ENCODE measurements at places on chromosomes 4 and X.

DNA sequence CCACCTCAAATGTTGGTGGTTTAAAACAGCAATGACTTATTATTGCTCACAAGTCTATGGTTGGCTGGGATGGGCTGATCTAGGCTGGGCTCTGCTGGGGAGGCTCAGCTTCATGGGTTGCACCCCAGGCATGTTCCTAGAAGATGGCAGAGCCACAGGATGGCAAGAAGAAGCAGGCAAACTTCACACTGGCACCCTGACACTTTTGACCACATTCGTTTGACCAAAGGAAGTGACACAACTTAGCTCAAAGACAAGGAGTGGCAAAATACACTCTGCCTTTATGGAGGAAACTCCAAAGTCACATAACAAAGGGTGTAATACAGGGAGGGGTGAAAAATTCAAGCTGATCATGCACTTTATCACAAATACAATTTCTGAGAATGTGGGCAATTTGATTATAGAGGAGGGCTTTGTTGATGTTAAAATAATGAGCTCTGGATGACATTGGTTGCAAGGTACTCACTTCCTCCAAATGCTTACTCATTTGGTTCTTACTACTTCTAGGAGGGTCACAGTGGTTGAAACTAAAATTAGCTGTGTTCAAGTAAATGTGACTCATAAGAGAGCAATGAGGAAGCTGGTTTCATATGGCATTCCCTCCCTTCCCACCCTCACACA, 249.2 kb upstream of the RPS6KA3 start:
- no peak for DNase-seq

DNA sequence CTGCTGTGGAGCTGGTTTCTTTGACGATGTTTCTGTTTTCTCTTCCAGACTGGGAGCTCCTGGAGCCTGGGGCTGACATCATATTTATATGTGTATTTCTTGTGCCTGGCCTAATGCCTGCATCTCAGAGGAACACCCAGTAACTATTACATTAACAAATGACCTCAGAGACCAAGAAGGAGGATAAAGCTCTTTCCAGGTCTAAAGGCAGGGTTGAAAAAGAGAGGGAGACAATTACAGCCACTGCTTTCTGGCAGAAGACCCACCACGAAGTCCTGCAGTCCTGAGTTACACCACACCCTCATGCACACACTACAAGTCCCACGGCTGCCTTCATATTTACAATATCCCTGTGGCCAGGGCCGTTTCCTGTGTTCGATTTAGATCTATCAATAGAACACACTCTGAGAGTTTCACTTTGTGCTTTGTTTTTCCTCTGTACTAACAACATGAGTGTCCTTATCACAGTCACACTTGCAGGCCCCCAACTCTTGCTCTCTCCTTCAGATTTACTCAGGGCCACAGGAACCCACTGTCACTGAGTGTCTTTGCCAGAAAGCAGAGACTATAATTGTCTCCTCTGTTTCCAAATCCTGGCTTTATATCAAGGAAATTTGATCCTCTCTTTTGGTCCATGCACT, 535.5 kb downstream of the MID1IP1 start:
- no peak for DNase-seq

- no peak for DNase-seq
Measured at GRCh38 chr4:163385466-163385865, 41.8 kb downstream of the NPY5R start.

DNA sequence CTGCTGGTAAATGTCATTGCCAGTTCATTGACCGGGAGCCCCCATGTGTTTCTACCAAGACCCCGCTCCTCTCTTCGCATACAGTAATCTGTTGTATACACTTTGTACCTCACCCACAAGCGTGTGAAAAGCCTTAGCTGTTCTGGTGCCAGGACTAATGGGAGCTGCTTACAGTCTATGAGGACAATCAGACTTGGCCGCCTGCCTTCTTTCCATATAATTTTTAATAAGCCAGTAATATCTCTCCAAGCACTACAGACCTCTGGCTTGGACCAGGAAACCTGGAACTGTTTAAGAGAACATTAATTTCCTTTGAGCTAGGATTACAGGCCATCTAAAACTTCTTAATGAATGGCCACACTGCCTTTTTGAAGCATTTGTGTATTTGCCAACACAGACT, 149.7 kb upstream of the MSX1 start:
- DNase-seq: no peak

DNA sequence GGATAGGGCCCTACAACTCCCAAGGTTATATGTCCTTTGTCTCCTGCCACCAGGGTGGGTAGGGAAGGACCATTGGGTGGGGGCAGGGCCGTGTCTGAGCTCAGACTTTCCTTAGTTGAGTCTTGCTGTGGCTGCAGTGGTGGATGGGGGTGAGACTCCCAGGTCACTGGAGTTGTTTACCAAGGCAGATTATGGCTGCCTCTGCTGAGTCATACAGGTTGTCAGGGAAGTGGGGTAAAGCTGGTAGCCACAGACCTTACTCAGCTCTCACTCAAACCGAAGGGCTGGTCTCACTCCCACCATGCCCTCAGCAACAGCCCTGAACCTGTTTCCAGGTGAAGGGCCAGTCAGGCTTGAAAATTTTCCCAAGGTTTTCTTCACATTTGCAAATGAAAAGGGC, 58.8 kb upstream of the FAAH2 start:
- no peak for DNase-seq

GRCh38 chr4:44160776-44161367, 287.7 kb downstream of the KCTD8 start:
- DNase-seq: no peak

DNA sequence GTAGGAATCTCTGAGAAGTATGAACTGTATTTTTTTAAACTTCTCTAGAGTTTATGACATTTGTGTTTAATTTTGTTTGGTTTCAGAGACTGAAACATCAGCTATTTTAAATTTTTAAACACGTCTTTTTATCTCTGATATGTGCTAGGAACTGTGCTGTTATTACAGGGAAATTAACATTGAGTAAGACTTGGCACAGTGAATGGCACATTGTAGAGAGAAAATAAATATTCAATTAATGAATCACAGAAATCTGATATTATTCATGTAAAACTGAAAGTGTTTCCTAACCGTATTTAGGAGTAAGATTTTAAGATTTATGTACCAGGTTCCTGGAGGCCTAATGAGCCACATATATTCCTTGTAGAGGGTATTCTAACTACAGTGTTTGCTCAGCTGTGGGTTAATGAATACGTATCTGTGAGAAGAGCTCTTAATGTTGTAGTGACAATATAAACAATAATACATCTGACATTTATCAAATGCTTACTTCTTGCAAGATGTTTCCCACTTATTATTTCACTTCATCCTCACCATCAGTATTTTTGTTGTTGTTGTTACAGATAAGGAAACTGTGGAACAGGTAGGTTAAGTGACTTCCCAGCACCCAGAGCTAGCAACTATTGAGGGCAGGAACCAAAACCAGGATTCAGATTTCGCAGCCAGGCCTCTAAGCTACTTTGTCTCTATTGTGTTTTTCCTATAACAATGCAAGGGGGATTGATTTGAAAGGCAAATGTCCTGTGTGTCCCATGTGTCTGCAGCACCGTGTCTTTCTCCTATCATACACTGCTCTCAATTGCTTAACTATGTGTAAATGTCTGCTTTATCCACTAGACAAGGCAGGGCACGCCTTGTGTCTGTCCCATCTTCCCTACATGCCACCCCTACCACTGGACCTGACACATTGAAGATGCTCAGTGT, 121.1 kb upstream of the FAM9C start:
- no peak for DNase-seq

GRCh38 chr4:2277956-2278355, 16.0 kb upstream of the MXD4 start:
- DNase-seq: no peak

GRCh38 chr4:123284168-123284567, 112.4 kb upstream of the SPRY1 start:
- DNase-seq: no peak

DNA sequence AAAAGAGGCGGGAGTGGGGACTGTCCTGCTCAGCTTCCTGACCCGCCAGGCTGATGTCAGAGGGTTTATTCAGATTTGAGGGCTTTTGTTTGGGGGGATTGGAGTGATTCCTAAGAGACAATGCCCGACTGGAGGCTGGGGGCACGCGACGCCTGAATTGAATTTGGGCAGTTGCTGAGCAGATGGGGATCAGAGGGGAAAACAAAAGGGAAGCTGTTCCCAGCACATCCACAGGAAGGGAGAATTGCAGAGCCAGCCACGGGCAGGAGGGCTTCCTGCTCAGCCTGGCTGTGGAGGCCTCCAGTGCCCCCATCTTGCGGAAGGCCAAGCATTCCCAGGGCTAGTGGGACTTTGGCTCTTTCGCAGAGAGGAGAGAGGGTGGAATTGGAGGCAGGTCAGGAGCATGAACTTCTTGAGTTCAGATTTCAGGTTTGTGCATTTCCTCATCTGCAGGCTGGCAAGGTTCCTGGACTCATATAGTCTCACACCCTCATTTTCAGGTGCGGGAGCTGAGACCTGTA, 162.8 kb downstream of the NHS start:
- DNase-seq: no peak

GRCh38 chrX:19827088-19827487, 60.3 kb downstream of the SH3KBP1 start:
- no peak for DNase-seq

DNA sequence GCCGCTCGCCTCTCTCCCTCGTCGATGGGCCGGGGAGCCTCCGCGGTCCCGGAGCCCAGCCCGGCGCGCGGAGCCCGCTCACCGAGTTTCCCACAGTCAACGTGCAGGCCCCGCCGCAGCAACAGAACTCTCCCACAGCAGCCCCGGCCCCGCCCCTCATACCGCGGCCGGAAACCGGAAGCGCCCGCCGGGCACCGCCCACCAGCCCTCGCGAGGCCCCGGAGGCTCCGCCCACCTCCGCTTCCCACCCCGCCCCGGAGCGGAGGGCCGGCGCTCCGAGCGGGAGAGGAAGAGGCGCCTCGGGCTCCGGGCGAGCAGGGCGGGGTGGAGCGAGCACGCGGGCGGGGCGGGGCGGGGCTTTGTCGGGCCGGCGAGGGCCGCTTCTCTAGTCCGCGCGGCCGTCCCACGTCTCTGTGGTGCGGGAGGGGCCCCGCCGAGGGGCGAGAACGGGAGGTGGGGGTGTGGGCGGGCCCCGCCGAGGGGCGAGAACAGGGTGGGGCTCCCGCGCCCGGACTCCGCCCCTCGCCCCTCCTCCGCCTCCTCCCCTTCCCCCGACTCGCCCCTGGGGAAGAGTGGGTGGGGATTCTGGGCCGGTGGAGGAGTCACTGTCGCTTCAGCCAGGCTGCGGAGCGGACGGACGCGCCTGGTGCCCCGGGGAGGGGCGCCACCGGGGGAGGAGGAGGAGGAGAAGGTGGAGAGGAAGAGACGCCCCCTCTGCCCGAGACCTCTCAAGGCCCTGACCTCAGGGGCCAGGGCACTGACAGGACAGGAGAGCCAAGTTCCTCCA, at the start of the genes ABCD1 and BCAP31:
Gene ABCD1, plus strand, starts transcription at position 605 of the 787 bp plus-strand sequence. CDS start 411 bp downstream, outside the sequence.
Gene BCAP31, minus strand, starts transcription at position 136 of the 787 bp plus-strand sequence. CDS start 1,143 bp downstream, outside the sequence.
- no peak for DNase-seq

- no peak for DNase-seq
Measured at GRCh38 chr4:98996765-98997068, 1.2 kb downstream of the METAP1 start.

DNA sequence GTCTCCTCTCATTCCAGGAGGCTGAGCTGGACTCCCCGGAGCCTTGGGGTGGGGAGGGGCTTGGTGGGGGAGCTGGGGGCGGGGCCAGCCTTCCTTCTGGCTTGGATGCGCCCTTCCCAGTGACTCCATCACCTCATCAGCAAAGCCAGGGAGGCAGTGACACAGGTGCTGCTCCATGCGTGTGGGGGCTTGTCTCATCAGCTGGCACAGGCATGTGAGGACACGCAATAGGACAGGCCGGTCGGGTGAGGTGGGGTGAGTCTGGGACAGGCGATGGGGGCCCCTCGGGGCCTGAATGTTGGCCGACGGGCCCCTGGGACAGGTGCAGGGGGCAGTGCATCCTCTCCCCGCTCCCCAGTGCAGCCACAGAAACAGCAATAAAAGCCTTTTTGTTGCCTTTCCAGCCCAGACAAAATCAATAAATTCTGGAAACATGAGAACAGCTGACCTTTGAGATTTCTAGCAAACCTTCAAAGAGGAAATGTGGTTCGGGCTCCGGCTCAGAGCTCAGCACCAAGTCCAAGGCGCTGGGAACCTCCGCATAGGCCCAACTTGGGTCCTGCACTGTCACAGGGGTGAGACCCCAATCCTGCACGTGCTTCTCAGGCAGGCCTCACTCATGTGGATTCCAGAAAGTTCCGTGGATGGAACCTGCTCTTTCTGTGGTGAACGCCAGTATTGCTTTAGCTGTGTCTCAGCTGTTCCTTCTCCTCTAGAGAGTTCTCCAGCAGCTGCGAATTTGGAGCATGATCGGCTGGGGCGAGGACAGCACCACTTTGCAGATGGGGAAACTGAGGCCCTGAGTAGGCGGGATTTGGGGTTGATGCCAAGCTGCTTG, 18.5 kb downstream of the ADRA2C start:
- DNase-seq: no peak

Measured in cortex of kidney (tissue), 1 donor.